ENCODE measurements at places on chromosomes 1 and 21.

DNA sequence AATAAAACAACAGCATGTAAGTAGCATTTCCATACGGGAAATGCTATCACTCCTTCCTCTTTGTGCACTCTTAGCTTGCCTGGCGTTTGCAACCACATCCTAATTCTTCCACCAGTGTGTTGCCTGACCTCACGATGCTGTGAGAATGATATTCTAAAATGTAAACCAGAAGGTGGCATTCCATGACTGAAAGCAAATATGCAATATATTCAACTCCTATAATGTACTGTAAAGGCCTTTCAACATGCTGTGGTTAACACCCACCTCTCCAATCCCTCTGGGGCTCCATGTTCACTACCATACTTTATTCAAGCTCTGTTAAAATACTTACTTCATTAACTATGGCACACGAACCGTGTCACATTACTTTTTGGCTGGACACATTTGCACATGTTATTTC lies 420.6 kb upstream of the DEPDC1 start:
- DNase-seq, result no peak

DNA sequence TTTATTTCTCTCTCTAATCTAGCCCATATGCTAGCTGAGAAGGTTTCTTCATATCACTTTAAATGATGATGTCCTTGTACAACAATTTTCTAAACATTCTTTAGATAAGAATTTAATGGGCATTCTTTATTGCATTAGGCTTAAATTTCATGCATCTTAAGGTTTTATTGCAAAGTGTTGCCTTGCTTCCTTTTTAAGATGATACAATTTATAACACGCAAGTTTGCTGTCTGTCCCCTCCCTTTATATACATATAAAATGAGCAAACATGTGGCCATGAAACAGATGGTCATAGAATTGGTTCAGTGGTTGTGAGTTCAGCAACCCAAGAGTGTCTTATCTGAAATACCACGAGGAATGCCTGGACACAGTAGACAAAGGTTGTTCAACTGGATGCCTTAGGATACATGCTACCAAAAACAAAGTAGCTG lies 12.1 kb downstream of the NBPF3 start:
- DNase-seq, result no peak

DNA sequence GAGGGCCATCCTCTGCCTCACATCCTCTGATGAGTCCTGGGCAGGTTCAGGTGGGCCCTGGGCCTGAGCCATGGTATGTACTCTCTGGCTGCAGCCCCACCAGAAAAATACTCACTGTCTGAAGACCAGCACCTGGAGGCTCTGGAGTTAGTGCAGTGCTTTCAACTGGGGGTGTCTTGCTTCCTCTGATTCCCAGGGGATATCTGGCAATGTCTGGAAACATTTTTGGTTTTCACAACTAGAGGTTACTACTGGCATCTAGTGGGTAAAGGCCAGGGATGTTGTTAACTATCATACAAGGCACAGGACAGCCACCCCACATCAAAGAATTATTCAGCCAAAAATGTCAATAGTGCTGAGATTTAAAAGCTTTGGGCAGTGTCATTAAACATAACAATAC lies 152.7 kb downstream of the HIVEP3 start:
- DNase-seq, result no peak

DNA sequence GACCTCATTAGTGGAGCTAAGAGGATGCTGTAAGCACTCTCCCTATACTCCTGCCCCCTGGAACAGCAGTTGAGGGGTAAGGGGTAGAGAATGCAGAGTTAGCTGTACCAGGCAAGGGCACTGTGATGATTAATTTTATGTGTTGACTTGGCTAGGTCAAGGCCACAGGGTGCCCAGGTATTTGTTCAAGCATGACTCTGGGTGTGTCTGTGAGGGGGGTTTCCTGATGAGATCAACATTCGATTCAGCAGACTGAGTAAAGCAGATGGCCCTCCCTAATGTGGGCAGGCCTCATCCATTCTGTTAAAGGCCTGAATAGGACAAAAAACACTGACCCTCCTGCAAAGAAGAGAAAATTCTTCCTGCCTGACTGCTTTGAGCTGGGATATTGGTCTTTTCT lies 110.8 kb downstream of the KCND3 start:
- no peak for DNase-seq

DNA sequence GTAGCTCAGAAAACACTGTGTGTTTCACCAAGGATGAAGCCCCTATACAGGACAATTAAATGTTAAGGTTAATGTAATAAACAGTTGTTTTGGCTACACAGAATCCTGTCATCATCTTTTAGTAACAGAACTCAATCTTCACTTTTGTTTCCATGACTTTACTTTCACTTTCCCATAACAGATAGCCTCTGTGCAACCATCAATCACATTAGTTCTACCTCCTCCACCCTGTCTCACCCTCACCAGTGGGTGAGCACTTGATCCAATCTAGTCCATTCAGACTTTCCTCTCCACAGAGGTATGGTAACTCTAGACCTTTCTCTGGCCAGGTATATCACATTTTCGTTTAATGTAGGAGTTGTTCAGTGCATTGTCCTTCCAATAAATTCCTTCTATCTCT lies 1018.5 kb downstream of the ADGRL2 start:
- no peak for DNase-seq

- no peak for DNase-seq
Observed at GRCh38 chr1:119081700-119082099, 58.8 kb downstream of the WARS2 start.

- DNase-seq, result no peak
Observed at GRCh38 chr1:14782741-14783591, 184.5 kb downstream of the KAZN start.

DNA sequence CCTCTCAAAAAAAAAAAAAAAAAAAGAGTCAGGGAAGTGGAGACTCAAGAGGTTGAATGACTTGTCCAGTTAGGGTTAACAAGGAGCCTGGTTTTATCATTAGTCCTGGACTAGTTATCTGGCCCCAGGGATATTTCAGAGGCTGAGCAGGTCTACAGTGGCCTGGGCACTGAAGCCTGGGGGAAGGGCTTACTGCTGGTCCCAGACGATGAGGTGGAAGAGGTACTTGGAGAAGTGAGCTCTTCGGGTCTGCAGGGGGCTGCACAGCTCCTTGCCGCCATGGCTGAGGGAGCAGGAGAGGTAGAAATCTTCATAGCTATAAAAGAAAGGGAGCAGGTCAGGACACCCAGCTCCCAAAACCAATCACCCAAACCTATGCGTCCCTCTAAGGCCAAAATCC lies 40.1 kb downstream of the PIK3C2B start:
- no peak for DNase-seq

- DNase-seq, result no peak
Observed at GRCh38 chr1:24075946-24076345, 36.0 kb downstream of the MYOM3 start.

- no peak for DNase-seq
Observed at GRCh38 chr1:208923456-208923855, 660.1 kb upstream of the CAMK1G start.

- no peak for DNase-seq
Observed at GRCh38 chr1:99527078-99527477, 118.8 kb upstream of the PALMD start.

GRCh38 chr1:10680487-10680886 lies 116.0 kb downstream of the CASZ1 start:
- no peak for DNase-seq

DNA sequence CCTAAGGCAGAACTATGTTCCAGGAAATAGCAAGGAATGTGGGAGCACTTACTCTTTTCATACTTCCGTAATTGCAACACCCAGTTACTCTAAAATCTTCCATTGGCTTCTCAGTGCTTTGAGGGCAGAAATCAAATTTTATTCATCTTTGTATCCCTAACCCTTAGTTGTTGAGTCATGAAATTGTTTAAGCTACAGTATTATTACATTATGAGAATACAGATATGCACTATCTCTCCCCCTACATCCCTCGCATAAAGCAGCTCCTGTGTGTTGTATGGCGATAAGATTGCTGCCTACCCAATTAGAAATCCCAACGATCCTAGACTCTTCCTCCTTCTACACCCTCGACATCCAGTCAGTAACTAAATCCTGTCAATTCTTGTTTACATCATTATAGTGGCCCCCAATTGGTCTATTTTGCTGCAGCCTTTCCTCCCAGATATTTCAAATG lies 2.6 kb downstream of the AIDA start:
- no peak for DNase-seq

- DNase-seq, result no peak
Observed at GRCh38 chr1:187121661-187122060, 292.9 kb downstream of the PLA2G4A start.

Measured in T-helper 1 cell (primary cell).